ENCODE measurements at places on chromosomes 5 and 9. TPM values are rescaled to one million over a fixed set of nuclear protein-coding genes. Genes with fewer than 3 reads are reported as not detected.

The RNF14 gene
- total RNA-seq: 61.2 TPM

The CAMK4 gene
- total RNA-seq: 0.69 TPM

The SLC36A2 gene
- not detected for total RNA-seq

The GABBR2 gene
- not detected for total RNA-seq

The HCN1 gene
- not detected for total RNA-seq

The TAF11L9 gene
- not detected for total RNA-seq

GRCh38 chr9:98375138-98375726, 119.8 kb upstream of the TBC1D2 start:
- DNase-seq: no peak

DNA sequence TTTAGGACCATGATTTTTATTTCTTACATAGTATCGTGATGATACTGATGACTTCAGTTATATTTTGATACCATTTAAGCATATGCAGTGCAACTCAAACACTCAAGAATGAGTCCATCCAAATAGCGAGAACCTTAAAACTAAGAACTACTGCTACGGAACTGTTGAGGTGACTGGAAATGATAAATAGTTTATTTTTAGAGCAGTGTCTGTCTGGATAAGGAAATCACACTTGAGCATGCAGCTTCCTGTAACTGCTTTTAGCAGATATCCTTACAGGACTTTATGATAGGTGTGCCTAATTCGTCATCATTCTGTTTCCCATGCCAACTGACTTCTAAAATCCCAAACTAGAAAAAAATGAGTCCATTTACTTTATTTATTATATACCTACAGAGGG, 85.5 kb downstream of the ADGRV1 start:
- DNase-seq: no peak

DNA sequence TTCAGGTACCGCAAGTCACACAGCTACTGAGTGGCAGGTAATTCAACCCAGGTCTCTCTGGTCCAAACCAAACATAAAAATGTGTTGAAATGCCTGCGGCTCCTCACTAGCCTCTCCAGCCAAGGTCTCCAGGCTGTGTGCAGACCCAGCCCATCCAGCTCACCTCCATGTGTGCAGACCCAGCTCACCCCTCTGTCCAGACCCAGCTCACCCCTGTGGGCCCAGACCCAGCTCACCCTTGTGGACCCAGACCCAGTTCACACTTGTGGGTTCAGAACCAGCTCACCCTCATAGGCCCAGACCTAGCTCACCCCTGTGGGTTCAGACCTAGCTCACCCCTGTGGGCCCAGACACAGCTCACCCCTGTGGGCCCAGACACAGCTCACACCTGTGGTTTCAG, 188.0 kb upstream of the ADCY2 start:
- DNase-seq: no peak

GRCh38 chr5:110354311-110354710, 372.2 kb downstream of the TMEM232 start:
- DNase-seq: no peak

DNA sequence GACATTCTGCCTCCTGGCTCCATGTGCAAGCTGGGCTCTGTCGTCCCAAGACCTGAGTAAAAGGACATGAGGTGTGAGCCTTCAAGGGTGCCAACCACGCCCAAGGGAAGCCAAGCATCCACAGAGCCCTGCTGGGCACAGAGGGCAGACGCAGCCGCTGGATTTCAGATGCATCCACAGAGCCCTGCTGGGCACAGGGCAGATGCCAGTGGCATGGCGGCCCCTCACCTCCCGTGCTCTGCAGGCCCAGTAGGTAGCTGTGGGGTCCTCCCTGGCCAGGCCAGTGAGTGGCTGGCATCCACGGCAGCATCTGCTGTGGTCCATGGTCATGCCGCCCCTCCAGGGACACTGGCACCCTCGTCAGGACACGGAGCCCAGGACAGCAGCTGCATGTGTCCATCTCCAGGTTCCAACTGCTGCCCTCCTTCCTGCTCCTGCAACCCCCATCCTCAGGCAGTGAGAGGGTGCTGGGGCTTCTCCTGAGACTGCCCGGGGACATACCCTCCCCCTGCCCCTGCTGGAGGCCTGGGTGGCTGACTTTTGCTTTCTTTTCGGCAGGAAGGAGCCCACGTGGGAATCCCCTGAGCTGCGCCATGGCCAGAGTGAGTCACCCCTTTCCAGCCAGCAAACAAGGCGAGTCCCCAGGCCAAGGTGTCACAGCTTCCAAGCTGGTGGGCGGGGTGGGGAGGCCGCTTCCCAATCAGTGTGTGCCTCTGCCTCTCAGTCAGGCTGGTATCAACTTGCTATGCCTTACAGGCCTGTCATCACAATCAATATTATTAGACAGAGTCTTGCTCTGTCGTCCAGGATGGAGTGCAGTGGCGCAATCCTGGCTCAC, 4.0 kb upstream of the TRAF2 start:
- DNase-seq: peak; percentile 90

DNA sequence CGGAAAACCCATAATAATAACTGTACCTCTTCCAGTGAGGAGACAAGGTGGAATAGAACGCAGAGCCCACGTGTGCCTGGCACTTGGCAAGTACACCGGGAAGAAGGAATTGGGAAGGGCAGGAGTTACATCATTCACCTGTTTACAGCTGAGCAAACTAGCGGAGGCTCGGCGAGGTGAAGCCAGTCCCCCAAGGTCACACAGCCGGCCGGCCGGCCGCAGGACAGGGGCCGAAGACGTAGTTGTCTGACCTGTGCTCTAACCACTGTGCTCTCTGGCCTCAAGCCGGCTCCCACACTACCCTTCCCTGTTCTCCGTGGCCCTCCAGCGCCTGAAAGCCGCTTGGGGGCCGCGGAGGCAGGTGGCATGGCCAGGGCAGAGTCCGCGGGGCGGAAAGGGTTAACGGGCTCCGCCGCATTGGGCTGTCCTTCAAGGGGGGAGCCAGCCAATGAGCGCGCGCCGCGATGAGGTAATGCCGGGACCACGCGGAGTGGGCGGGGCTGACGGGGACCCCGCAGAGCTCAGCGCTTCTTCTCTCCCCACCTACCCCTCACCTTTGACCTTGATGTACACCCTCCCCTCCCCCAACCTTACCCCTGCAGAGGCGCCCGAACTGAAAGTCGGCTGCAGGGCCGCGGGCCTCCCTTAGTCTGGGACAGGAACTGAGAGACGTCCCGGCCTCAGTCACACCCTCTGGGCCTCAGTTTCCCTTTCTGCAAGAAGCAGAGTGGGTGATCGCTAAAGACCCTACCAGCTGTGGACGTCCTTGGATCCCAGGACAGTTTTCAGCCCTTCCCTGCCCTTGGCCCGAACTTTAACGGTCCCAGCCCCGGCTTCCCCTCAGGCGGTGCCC, 125.1 kb downstream of the C9orf50 start:
- peak; percentile 98 for DNase-seq

GRCh38 chr5:35618781-35619180, 1.1 kb downstream of the SPEF2 start:
- no peak for DNase-seq

- DNase-seq: no peak
These were observed 126.5 kb upstream of the BNC2 start for GRCh38 chr9:16996901-16997491.

- DNase-seq: no peak
These were observed 14.4 kb downstream of the CPLX2 start for GRCh38 chr5:175885813-175886212.

DNA sequence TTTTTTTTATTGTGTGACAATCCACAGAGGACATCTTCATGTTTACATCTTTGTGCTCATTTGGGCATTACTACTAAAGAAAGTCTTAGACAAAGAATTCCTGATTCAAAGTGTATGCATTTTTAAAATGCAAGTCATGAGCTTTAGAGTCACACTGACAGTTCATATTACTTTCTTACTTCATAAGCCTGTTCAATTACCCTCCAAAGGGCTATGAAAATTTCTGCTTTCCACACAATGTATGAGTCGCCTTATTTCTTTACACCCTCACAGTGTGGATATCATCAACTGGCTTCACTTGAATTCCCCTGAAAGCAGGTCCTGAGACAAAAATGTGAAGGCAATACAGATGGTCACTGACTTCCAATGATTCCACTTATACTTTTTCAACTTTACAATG, 280.4 kb upstream of the PTGER4 start:
- no peak for DNase-seq

GRCh38 chr5:73652391-73652790, 26.4 kb downstream of the ARHGEF28 start:
- no peak for DNase-seq

All from posterior vena cava (tissue), 2 donors.